ENCODE measurements at places on chromosomes 4 and X. TPM values are rescaled to one million over a fixed set of nuclear protein-coding genes. Genes with fewer than 3 reads are reported as not detected.

CXorf65 gene
- total RNA-seq, result not detected

APLN gene
- not detected for total RNA-seq

GPR34 gene
- not detected for total RNA-seq

ETNPPL gene
- total RNA-seq, result not detected

HNRNPDL gene
- total RNA-seq, result 166 TPM

PWWP3B gene
- total RNA-seq, result 0.33 TPM

ARHGAP24 gene
- 3.1 TPM for total RNA-seq

PAGE5 gene
- total RNA-seq, result not detected

PLXNB3 gene
- total RNA-seq, result 8.4 TPM

CT45A2 gene
- not detected for total RNA-seq

SPANXN2 gene
- not detected for total RNA-seq

JAKMIP1 gene
- not detected for total RNA-seq

NUDT10 gene
- total RNA-seq, result 4.2 TPM

CLDN22 gene
- total RNA-seq, result not detected

NEIL3 gene
- total RNA-seq, result 0.76 TPM
